ENCODE measurements at places on chromosomes 2 and 18.

GRCh38 chr2:11749646-11750349 lies 3.4 kb downstream of the LPIN1 start:
- no peak for DNase-seq

- DNase-seq, result no peak
Measured at GRCh38 chr18:13461936-13462335, 243.4 kb downstream of the LDLRAD4 start.

DNA sequence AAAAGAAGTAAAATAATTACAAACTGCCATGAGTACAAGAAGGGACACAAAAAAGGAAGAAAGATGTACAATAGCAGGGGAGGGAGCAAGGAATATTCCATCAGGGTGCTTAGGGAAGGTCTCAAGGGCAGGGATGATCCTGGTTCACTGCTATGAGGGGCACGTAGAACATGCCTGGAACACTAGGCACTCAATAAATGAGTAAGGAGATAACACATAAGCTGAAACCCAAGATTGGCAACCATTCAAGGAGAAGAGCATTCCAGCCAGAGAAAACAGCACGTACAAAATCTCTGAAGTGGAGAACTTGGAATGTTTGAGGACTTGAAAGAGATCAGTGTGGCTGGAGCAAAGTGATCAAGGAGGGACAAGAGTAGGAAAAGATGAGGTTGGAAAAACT lies 103.2 kb downstream of the FAM161A start:
- no peak for DNase-seq

DNA sequence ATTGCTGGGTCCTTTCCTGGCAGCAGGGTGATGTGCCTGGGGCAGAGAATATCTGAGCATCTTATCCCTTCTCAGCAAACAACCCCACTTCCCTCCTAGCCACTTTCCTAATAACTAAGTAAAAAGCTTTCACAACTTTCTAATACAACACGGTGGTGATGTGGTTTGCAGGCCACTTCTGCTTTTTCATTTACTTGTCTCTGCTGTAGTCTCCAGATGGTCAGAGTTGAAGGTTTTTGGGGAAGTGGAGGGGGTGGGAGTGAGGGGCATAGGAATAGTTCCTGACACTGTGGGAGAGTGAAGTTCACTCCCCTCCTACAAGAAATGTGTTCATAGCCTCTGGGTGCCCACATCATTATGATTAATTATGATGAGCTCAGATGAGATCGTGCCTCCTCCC lies 11.6 kb downstream of the OXER1 start:
- no peak for DNase-seq

GRCh38 chr2:98470851-98471255 lies 26.2 kb downstream of the INPP4A start:
- DNase-seq, result no peak

GRCh38 chr2:59734743-59735142 lies 818.7 kb downstream of the BCL11A start:
- no peak for DNase-seq

GRCh38 chr18:46222710-46223360 lies 118.7 kb downstream of the HAUS1 start:
- DNase-seq, result no peak
